ENCODE measurements at places on chromosomes 2 and 18.

DNA sequence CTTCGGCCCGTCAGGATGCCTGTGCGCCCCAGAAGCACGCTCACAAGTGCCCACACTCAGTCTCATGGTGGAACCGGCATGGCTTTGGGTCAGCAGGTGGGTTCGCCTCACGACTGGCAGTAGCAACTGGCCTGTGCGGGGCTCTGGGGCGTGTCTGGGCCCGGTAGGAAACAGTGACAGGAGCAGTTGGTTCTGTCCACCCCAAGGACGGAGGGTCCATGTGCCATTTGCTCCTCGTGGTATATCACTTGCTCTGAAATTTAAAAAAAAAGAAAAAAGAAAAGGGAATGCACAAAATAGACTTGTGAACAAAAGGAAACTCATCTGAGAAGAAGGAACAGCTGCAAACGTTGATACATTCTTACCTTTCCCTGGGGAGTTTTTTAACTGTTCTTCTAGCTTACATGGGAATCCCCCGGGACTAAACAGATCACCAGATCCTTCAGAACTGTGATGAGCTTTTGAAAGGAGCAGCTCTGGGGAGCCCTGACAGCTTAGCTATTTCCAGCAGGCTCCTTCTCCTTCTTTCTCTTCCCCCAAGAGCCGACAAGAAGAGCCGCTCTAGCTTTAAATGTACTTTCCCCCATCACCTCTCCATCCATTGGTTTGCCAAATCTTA, 42.8 kb downstream of the TRAPPC12 start:
- no peak for DNase-seq

- no peak for DNase-seq
These were observed 233.5 kb upstream of the ATP5MC3 start for GRCh38 chr2:175414882-175415487.

GRCh38 chr2:231696004-231696367, 12.3 kb upstream of the PTMA start:
- no peak for DNase-seq

GRCh38 chr18:79597176-79597830, 82.3 kb upstream of the CTDP1 start:
- DNase-seq, result no peak

DNA sequence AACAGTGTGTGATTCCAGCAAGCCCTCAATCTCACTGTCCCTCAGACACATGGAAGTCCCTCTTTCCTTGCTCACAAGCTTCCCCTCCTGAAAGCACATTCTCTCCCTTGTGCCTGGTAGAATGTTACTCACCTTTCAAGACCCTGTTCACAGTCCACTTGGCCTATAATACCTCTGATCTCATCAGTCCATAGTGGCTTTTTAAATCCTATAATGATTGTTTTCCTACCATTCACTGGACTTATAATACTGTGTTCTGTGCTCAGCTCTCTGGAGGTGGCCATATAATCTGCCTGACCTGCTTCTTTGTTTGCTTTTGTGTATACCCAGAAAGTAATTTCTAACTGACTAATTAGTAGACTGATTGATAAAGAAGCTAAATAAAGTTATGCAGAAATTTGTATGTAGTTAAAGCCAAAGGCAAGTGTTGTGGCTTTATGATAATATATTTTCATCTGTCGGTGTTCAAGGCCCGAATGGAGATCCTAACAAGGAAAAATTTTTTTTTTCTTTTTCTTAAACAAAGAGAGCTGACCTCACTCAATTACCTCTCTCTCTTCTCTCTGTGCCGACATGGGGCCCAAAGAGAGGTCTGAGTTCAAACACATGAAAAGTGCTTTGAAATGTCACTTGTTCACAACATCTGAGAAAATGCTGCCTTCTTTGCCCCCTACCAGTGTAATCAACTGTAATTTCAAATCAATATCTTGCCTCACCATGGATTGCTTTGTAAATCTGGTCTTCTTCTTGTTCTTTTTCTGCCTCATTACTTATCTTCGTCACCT, 1033.0 kb upstream of the PIK3C3 start:
- no peak for DNase-seq

GRCh38 chr2:45173513-45173912, 164.3 kb upstream of the SIX2 start:
- no peak for DNase-seq

DNA sequence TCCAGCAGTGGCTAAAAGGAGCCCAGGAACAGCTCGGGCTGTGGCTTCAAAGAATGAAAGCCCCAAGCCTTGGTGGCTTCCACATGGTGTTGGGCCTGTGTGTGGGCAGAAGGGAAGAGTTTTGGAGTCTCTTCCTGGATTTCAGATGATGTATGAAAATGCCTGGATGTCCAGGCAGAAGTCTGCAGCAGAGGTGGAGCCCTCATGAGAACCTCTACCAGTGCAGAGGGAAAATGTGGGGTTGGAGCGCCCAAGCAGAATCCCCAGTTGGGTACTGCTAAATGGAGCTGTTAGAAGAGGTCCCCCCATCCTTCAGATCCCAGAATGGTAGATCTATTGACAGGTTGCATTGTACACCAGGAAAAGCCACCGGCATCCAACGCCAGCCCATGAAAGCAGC, 412.1 kb downstream of the TDRD15 start:
- DNase-seq, result no peak

DNA sequence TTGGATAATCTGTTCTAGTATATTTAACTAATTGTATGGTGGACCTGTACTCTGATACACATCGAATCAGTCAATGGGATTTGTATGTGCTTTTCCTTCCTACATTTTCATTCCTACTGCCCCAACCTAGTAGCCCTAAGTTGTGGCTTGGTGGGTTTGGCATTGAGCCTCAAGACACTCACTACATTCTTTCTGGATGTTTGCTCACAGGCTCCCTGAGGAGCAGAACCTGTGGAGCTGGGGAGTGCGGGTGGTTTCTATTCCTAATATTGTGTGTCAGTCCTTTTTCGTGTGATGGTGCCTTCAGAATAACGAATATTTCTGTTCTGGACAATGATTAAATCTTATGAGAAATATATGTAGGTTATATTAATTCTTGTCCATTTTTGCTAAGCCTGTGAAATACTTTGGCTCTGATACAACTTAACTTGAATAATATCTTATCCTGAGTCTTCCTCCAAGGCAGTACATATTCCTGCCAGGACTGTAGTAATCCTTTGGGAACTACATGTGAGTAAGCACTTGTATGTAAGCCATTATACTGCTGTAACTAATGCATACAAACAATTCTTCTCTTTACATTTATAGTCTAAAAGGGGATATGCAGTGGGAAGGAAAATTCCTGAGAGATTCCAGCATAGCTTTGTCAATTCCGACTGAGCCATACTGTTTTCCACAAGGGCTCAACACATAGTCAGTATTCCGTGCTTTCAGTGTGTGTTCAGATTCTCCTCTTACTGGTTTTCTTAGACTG, 150.6 kb downstream of the AGPS start:
- DNase-seq, result no peak

DNA sequence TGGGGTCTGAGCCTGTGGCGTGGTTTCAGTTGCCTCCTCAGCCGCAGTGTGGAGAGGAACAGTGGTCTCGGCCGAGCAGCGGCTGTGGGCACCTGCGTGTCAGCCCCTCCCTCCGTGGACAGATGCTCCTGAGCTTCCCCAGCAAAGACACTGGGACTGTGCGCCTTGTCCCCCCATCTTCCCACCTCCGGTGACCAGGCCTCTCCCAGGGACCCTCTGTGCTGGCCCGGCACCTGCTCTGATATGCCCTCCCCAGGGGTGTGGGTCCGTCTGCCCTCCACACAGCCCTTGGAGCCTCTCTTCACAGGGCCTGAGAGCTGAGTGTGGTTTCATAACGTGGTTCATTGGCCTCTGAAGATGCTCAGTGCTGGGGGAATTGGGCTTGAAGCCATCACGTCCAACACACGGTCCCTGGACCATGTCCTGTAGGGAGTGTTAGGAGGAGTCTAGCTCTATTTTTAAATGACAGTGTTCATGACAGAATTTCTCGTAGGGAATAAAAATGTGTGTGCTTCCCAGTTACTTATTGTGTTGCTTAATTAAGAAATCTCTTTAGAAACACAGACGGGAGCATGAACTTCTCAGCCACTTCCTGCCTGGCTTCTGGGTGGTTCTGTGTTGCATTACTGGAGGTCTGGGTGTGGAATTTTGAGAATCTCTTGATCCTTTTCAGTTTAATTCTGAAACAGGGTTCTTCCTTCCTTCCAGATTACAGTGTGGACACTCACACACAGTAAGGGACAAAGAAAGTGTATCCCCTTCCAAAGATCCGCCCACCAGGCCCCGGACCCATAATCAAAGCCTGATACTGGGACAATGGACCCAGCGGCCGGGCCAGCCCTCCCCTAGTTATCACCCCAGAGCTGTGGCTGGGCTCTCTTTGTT, 110.7 kb downstream of the NFATC1 start:
- DNase-seq, result no peak

DNA sequence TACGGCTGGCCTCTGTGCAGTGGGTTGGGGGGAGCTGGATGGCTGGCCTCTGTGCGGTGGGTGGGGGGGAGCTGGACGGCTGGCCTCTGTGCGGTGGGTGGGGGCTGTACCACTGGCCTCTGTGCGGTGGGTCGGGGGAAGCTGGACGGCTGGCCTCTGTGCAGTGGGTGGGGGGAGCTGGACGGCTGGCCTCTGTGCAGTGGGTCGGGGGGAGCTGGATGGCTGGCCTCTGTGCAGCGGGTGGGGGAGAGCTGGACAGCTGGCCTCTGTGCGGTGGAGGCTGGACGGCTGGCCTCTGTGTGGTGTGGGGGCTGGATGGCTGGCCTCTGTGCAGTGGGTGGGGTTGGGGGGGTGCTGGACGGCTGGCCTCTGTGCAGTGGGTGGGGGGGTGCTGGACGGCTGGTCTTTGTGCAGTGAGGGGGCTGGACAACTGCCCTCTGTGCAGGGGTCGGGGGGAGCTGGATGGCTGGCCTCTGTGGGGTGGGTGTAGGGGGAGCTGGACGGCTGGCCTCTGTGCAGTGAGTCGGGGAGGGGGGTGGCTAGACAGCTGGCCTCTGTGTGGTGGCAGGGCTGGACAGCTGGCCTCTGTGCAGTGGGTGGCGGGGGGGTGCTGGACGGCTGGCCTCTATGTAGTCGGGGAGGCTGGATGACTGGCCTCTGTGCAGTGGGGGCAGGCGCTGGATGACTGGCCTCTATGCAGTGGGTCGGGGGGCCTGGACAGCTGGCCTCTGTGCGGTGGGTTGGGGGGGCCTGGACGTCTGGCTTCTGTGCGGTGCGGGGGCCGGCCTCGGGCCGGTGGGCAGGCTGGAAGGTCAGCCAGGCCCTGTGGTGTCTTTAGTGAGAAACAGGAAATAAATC, 31.9 kb downstream of the NFATC1 start:
- DNase-seq, result no peak

GRCh38 chr2:20536619-20537422, 89.9 kb downstream of the RHOB start:
- DNase-seq, result no peak

GRCh38 chr2:79370976-79371538, 141.8 kb upstream of the CTNNA2 start:
- DNase-seq, result no peak

- no peak for DNase-seq
These were observed 34.4 kb upstream of the SH3BP4 start for GRCh38 chr2:234917211-234917975.

GRCh38 chr2:96143231-96143847, 1.9 kb downstream of the DUSP2 start:
- no peak for DNase-seq

- no peak for DNase-seq
These were observed 23.3 kb upstream of the ST3GAL5 start for GRCh38 chr2:85911814-85912692.

- no peak for DNase-seq
These were observed 675.1 kb upstream of the SYT4 start for GRCh38 chr18:43952398-43952797.

GRCh38 chr2:48508461-48509124, 21.4 kb upstream of the STON1 start:
- no peak for DNase-seq

GRCh38 chr2:224973112-224974016, 68.9 kb downstream of the DOCK10 start:
- no peak for DNase-seq

- DNase-seq, result no peak
These were observed 14.7 kb upstream of the IKZF2 start for GRCh38 chr2:213166109-213166508.

DNA sequence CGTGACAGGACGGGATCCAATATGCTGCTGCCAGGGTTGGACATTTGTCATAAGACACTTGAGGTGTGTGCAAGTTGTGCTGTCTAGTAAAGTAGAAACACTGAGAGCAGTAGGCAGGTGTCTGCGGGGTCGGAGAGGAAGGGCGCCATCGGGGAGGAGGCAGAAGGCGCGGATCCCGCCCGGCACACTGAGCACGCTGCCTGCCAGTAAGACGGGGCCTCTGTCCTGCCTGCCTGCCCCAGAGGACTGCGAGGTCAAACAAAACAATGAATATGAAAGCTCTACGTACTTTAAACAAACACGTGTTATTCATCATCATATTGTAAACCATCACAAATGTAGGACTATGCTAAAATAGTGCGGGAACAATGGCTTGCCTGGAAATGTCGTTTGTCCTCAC, 349.3 kb upstream of the SALL3 start:
- no peak for DNase-seq

- no peak for DNase-seq
These were observed 1.6 kb downstream of the MAP4K4 start for GRCh38 chr2:101698844-101699754.

- DNase-seq, result no peak
These were observed 65.9 kb upstream of the SLC16A14 start for GRCh38 chr2:230134496-230135129.

DNA sequence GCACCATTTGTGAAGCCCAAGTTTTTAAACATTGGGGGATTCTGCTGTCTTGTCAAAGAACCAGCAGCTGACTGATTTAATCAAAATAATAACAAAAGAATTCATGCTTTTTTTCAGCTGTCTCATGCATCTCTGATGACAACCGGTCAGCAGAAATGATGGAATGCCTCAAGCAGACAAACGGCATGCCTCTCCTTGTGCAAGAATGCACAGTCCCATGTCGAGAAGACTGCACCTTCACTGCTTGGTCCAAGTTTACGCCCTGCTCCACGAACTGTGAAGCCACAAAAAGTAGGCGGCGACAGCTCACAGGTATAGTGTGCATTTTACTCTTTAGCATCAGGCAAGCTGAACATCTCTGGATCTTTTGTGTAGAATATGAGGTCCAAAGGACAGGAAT, 558.8 kb upstream of the HNMT start:
- no peak for DNase-seq

DNA sequence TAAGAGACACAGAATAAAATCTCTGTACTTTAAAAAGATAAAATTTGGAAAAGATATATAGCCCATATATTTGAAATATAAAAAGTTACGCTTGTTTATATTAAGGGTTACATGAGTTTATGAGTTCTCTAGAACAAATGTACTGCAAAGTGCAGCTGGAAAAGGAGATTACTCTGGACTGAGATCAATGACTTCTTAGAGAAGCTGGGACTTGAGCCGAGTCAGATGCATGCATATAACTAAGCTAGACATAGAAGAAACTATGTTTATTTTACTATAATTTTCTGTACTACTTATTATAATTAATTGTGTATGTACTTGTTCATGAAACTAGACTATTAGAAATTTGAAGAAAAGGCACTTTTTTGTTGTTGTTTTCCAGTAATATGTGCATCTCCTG, 170.3 kb upstream of the NXPH2 start:
- DNase-seq, result no peak
